ENCODE measurements at places on chromosomes 3 and 15.

DNA sequence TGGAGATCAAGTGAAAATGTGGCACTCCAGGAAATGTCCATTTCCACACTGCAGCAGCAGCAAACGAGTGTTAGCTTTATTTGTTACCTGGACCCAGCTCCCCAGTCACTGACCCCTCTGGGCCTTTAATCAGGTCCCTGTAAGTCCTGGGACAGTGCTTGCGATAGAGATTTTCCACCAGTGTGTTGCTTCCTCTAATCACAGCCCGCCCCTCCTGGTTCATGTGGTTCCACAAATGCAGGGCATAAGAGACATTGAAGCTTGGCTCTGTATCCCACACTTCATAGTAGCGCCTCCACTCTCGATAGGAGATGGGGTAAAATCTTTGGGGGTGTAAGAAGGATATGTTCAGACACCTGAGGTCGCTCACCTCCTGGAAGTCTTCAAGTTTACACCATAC lies 8.0 kb downstream of the A4GNT start:
- DNase-seq = no peak

DNA sequence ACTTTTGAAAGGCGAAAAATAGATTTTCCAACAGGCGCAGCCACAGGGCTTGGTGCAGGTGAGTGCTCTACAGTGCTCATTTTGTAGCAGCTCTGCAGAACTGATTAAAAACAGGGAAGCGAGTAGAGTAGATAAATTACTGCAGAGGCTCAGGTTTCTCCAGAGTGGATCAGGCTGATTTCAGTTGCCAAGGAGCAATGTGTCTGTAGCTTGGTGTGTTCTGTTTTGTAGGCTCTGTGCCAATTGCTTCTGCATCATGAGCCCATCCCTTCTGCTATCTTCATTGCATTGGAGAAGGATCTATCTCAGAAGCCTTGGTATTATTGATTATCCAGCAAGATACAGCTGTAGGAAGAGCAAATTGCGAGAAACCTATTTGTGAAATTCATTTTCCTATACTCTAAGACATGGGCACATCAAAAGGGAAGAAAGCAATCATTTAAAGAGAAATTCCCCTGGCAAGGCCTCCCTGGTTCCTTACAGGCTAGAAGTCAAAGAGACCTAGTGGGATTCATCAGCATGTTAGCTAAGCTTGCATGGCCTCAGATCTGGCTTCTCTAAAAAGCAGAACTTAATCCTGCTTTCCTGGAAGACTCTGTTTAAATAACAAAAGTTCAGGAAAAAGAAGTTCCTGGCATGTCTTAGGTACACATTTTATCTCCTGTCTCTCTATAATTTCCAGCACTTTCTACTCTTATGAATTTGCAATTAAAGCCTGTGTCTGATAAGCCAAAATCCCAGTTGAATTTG lies 432.4 kb upstream of the ATP10A start:
- no peak for DNase-seq

- DNase-seq = no peak
Observed at GRCh38 chr15:38002883-38003477, 68.5 kb downstream of the TMCO5A start.

- DNase-seq = no peak
Observed at GRCh38 chr15:42315521-42315920, 42.3 kb upstream of the TMEM87A start.

DNA sequence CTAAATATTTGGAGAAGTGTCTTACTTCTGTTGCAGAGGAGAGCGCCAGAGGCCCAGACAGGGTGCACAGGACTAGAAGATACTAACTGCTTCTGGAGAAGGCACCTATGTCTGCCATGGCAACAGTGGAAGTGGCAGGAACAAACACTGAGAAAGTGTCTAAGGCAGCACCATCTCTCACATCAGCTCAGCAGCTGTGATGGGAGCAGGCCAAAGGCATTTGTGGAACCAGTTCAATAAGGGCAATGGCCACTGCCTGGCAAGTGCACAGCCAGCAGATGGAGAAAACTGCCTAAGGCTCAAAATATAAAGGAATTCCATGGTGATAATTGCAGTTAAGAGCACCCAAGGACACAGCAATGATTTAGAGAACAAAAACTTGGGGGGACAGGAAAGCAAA lies 563.0 kb upstream of the CCDC54 start:
- DNase-seq = no peak

GRCh38 chr3:169822091-169822490 lies 9.4 kb upstream of the LRRC34 start:
- DNase-seq = no peak

GRCh38 chr15:41866872-41867579 lies 26.8 kb downstream of the SPTBN5 start:
- no peak for DNase-seq

- DNase-seq = no peak
Observed at GRCh38 chr3:185381320-185382058, 18.6 kb downstream of the MAP3K13 start.

- DNase-seq = peak; percentile 71
Observed at GRCh38 chr3:50436114-50436674, 67.2 kb downstream of the CACNA2D2 start.

- no peak for DNase-seq
Observed at GRCh38 chr15:60584355-60584998, 105.5 kb upstream of the ICE2 start.

- no peak for DNase-seq
Observed at GRCh38 chr3:49020330-49021212, 1.4 kb upstream of the NDUFAF3 start.

- no peak for DNase-seq
Observed at GRCh38 chr15:45333550-45333949, 44.8 kb downstream of the GATM start.
